ENCODE measurements at places on chromosomes 6 and 20.

- DNase-seq, result no peak
Measured at GRCh38 chr6:136254851-136255466, 4.8 kb upstream of the MTFR2 start.

DNA sequence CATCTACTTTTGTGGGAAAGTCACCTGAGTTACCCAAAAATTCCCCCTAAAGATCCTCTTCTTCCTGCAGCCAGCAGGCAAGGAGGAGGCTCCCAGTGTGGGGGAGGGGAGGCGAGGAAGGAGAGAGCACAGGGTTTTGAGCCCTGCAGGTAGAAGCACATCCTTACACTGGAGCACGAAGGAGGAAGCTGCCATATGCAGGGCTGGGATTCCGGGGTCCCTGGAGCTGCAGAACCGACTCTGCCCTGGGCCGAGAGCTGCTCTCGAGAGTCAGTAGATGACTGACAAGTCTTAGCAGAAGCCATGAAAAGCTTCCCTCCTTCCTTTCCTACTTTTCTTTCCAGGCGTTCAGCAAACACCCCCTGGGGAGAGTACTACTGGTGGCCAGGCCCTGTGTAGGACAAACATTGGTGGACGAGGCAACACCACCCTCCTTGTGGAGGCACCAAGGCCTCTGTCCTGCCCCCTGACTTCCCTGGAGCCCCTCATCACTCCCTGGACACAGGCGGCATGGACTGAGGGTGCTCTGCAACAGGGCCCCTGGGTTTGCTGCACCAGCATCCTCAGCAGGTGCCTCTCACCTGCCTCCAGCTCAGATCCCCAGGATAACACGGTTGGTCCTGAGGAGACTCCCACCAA is 211.7 kb upstream of the CST7 start:
- DNase-seq, result no peak

DNA sequence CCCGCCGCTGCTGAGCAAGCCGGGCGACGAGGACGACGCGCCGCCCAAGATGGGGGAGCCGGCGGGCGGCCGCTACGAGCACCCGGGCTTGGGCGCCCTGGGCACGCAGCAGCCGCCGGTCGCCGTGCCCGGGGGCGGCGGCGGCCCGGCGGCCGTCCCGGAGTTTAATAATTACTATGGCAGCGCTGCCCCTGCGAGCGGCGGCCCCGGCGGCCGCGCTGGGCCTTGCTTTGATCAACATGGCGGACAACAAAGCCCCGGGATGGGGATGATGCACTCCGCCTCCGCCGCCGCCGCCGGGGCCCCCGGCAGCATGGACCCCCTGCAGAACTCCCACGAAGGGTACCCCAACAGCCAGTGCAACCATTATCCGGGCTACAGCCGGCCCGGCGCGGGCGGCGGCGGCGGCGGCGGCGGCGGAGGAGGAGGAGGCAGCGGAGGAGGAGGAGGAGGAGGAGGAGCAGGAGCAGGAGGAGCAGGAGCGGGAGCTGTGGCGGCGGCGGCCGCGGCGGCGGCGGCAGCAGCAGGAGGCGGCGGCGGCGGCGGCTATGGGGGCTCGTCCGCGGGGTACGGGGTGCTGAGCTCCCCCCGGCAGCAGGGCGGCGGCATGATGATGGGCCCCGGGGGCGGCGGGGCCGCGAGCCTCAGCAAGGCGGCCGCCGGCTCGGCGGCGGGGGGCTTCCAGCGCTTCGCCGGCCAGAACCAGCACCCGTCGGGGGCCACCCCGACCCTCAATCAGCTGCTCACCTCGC is 1.5 kb downstream of the ARID1B start:
- DNase-seq, result peak; percentile 43

- no peak for DNase-seq
Measured at GRCh38 chr6:127608554-127609270, 31.7 kb downstream of the C6orf58 start.

- DNase-seq, result no peak
Measured at GRCh38 chr6:17419189-17419575, 25.8 kb downstream of the CAP2 start.

DNA sequence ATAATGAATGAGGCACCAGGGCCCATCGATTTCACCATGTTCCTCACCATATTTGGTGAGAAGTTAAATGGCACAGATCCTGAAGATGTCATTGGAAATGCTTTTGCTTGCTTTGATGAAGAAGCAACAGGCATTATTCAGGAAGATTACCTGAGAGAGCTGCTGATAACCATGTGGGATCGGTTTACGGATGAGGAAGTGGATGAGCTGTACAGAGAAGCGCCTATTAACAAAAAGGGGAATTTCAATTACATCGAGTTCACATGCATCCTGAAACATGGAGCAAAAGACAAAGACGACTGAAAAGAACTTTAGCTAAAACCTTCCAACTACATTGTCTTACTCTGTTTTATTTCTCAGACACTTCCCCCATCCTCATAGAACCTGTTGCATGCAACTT is 21.6 kb upstream of the ZBTB22 start:
- no peak for DNase-seq

GRCh38 chr6:93413190-93413589 is 6.2 kb downstream of the EPHA7 start:
- DNase-seq, result no peak

- DNase-seq, result no peak
Measured at GRCh38 chr6:119428633-119429032, 79.1 kb upstream of the MAN1A1 start.

- no peak for DNase-seq
Measured at GRCh38 chr6:148222846-148223245, 119.8 kb upstream of the SASH1 start.

DNA sequence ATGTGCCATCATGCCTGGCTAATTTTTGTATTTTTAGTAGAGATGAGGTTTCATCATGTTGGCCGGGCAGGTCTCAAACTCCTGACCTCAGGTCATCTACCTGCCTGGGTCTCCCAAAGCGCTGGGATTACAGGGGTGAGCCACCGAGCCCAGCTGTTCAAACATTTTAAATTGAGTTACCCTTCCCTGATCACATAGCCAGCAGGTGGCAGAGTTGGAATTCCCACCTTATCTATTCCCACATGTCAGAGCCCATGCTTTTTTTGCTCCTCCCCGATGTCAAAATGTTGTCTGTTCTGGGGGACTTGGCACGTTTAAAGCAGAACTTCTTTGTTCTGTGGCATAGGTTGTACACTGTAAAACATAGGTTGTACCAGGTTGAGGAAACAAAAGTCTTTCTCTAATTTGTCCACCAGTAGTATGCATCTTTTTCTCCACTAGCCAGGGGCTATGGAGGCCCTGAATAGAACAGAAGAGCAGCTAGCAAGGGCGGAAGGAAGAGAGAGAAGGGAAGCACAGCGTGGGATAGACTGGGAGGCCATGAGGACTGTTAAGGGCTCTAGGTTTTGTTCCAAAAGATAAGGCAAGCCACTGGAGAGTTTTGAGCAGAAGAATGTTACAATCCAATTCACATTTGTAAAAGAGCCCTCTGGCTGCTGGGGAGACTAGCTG is 7.3 kb upstream of the LBP start:
- no peak for DNase-seq

DNA sequence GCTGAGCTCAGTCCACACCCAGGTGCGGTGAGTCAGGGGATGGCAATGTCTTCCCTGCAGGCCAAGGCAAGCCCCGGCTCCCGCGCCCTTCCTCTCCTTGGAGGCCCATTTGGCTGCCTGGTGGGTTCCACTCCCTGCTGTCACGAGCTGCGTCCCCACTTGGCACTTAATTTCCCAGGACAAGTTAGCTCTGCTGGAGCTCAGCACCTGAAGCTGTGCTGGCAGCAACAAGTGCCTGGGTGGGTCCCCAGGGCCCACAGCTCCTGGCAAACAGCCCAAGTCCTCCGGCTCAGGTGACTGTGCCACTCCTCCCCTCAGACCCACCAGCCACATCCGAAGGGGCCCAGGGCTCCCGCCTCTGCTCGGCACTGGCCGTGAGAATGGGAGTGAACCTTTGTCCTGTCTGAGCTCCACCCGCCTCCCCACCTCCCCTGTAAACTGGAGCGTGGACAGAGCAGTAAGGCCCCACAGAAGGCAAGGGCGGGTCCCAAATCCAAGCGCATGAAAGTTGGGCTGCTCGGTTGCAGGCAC is 16.9 kb downstream of the LAMA5 start:
- DNase-seq, result no peak

GRCh38 chr20:35617397-35618262 is 2.0 kb downstream of the SPAG4 start:
- peak; percentile 9 for DNase-seq

DNA sequence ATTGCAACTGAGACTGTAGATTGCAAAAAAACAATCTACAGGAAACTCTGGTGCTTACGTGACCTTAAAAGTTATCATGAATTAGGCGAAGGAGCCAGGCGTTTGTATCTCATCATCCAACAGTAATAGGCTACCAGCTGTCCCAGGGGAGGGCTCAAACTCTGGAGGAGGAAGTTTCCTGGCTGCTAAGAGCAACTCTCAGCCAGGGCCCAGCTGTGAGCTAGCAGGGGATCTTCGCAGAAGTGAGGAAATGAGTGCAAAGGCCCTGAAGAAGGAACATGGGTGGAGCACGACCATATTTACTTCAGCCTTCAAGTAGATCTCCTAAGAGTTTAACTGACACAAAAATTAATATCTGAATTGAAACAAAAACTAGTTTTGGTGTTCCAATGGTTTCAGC is 686.9 kb upstream of the MAP3K7 start:
- no peak for DNase-seq

DNA sequence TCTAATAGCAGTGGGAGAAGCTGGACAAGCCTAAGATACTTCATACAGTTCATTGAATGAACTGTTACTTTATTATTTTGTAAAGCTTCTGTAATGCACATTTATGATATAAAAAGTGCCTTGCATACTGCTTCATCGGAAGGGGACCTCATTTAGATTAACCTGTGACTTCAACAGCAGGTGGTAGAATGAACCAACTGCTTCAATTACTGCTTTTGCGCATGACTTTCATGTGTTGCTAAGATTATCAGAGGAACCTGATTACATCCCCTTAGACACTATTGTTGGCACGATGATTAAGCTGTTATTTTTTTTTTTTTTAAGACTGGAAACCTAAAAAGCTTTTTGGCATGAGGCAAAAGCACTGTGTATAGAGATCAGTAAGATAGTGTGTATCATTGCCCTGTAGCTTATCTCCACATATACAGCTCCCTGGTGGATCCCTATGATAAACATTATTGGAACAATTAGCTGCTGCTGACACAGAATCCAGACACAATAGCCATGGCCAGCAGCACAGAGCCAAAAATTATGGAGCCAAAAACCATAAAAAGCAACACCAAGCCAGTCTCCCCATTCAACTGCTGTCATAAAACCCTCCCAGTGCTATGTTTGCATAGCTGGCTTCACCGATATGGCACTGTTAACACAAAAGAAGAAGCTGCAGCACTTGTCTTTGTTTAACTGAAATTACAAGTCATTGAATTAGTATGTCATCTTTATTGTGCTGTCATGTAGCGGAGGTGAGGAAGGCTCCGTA is 731.6 kb upstream of the MMS22L start:
- DNase-seq, result no peak

DNA sequence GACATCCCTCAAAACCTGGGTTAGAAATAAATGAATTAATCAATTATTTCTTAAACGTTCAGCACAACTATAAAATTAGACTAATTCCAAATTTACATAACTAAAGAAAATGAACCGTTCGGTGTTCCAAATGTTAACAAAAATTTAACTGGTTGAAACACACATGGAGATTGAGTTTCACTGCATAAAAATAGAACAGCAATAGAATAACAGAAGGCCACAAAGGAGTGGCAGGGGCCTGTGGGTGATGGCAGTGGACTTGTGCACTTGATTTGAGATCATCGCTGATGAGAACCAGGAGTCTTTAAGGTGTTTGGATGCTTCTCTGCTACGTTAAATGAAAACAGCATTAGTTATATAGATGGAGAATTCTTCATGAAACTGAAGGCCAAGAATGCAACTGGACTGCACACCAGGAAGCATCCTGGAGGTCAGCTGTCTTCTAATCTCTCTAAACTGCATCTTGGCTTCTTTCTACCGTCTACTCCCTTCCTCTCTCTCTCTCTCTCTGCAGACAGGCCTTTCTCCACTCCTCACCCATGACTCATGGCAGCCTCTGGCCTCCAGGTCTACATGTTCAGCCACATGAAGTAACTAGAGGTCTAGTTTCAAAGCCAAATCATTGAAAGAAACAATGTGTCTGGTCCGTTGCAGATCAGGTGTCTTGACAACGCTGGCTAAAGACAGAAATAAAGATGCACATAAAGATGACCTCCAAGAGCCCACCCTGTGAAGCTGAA is 111.3 kb downstream of the SIM1 start:
- no peak for DNase-seq

GRCh38 chr6:144581812-144582537 is 296.8 kb downstream of the UTRN start:
- no peak for DNase-seq

GRCh38 chr6:20175810-20176410 is 36.4 kb downstream of the MBOAT1 start:
- no peak for DNase-seq

DNA sequence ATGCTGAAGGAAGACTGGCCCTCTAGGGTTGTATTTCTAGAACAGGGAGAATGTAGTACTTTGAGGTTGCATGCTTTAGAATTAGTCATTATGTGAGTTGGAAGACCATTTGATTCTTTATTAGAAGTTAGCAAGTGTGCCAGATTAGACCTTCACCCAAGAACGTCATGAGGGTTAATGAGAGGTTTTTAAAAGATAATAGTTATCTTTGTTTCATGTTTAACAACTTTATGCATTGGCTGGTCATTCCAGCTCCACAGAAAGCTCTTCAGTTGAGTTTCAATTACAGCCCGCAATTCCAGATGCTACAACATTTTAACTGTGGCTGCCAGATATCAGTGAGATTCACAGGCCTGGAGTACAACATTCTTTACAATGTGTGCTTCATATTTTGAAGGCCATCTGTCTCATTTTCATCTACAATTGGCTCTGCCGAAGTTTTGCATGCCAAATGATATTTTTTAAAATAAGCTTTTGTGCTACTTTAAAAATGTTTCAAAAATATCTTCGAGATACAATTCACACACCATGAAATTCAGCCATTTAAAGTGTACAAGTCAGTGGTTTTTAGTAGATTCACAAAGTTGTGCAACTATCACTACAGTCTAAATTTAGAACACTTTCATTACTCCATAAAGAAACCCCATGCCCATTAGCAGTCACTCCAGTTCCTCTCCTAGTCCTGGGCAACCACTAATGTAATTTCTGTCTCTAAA is 61.1 kb upstream of the FBXO30 start:
- no peak for DNase-seq

- no peak for DNase-seq
Measured at GRCh38 chr20:62487561-62488354, 12.0 kb upstream of the GATA5 start.

GRCh38 chr20:62002882-62003480 is 62.7 kb downstream of the TAF4 start:
- DNase-seq, result no peak

GRCh38 chr20:56842056-56842455 is 212.9 kb downstream of the TFAP2C start:
- DNase-seq, result no peak

GRCh38 chr6:73471686-73472290 is 10.3 kb downstream of the MTO1 start:
- DNase-seq, result no peak

DNA sequence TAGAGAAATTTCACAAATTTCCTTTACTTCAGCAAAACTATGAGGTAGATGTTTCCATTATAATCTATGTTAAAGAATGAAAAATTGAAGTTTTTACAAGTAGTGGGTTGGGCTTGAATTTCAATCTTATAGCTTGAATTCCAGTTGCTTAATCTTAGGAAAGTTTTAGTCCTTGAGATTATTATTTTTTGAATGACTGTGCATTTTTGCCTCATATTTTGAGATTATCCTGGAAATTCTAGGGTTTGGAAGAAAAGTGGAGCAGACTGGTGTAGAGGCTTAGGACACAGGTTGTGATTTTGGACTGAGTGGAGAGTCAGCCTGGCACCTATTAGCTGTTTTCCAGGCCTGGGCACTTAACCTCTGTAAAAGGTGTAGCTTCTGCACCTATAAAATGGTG is 5.7 kb downstream of the MTCL3 start:
- DNase-seq, result no peak

Measured in stimulated activated naive CD4-positive, alpha-beta T cell treated with Interleukin-2 at 50 U/mL for 16 hours (primary cell).